ENCODE measurements at places on chromosomes 4 and X. TPM values are rescaled to one million over a fixed set of nuclear protein-coding genes. Genes with fewer than 3 reads are reported as not detected.

The TNIP3 gene
- polyA plus RNA-seq, result not detected

The GDI1 gene
- polyA plus RNA-seq, result 46.4 TPM

The RPS6KA6 gene
- polyA plus RNA-seq, result 0.48 TPM

The SHISA3 gene
- 0.22 TPM for polyA plus RNA-seq

The GAGE12H gene
- not detected for polyA plus RNA-seq

The PROM1 gene
- polyA plus RNA-seq, result 0.37 TPM

The ATP6AP2 gene
- polyA plus RNA-seq, result 50.9 TPM

The CENPU gene
- 23.5 TPM for polyA plus RNA-seq

The ETDA gene
- not detected for polyA plus RNA-seq

The MAGEC1 gene
- not detected for polyA plus RNA-seq

The SMPX gene
- 0.41 TPM for polyA plus RNA-seq

The MPC1L gene
- polyA plus RNA-seq, result not detected

The ACOT9 gene
- polyA plus RNA-seq, result 10.3 TPM

The HPGD gene
- 164 TPM for polyA plus RNA-seq

The GAGE10 gene
- not detected for polyA plus RNA-seq

The BGN gene
- polyA plus RNA-seq, result 11.6 TPM

The GAB1 gene
- 7.8 TPM for polyA plus RNA-seq

The MSL3 gene
- 14.5 TPM for polyA plus RNA-seq

The NEXMIF gene
- 0.04 TPM for polyA plus RNA-seq

The EDA gene
- polyA plus RNA-seq, result 0.92 TPM

The TKTL2 gene
- polyA plus RNA-seq, result not detected

The TRIML2 gene
- polyA plus RNA-seq, result not detected

The MGAT4D gene
- not detected for polyA plus RNA-seq

The ATP1B4 gene
- not detected for polyA plus RNA-seq

The SORBS2 gene
- polyA plus RNA-seq, result 33.4 TPM

The PFKFB1 gene
- polyA plus RNA-seq, result 0.26 TPM

The SCML1 gene
- 5.5 TPM for polyA plus RNA-seq

The AKAP14 gene
- not detected for polyA plus RNA-seq

The TENM3 gene
- polyA plus RNA-seq, result 0.20 TPM

The VCX gene
- 0.05 TPM for polyA plus RNA-seq

The HELT gene
- not detected for polyA plus RNA-seq

All from esophagus (tissue), 2 donors.